ENCODE measurements at places on chromosomes 11 and 22.

GRCh38 chr11:72705442-72706365 lies 31.5 kb upstream of the PDE2A start:
- no peak for DNase-seq

- no peak for DNase-seq
Observed at GRCh38 chr22:24214467-24215285, 30.2 kb downstream of the GGT5 start.

DNA sequence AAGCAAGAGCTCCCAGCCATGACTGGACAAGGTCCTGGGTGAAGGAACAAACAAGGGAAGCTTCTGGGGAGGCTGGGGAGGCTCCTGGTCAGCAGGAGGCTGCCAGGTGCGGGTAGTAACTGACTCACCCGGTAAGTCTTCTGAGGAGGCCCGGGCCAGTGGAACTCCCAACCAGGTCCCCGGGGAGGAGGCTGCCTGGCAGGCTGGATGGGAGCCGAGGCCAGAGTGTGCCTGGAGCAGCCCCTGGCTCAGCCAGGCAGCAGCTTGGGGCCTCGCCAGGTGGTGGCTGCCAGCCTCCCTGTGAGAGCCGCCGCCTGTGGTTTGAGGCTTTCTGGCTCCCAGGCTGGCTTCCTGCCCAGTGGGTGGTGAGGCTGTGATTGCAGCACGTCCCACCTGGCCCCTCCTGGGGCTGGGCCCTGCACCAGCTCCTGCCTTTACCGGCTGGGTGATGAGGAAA lies 46.2 kb downstream of the IGF2 start:
- DNase-seq = peak; percentile 43

GRCh38 chr22:40862537-40862936 lies 624 bp upstream of the DNAJB7 start:
- no peak for DNase-seq

DNA sequence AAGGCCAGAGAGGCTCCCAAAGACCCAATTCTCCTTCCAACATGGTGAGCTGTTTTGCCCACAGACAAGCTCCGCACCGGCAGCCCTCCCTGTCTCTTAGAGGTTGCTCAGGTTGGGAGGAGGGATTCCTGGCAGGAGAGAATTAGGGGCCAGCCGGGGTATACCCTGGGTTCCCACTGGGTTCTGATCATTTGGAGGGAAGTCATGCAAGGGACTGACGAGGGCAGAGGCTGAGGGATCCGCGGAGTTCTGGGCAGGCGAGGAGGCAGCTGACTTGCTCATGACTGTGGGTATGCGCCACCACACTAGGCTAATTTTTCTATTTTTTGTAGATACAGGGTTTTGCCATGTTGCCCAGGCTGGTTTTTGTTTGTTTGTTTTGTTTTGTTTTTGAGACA lies 4.6 kb downstream of the ST3GAL4 start:
- DNase-seq = no peak

DNA sequence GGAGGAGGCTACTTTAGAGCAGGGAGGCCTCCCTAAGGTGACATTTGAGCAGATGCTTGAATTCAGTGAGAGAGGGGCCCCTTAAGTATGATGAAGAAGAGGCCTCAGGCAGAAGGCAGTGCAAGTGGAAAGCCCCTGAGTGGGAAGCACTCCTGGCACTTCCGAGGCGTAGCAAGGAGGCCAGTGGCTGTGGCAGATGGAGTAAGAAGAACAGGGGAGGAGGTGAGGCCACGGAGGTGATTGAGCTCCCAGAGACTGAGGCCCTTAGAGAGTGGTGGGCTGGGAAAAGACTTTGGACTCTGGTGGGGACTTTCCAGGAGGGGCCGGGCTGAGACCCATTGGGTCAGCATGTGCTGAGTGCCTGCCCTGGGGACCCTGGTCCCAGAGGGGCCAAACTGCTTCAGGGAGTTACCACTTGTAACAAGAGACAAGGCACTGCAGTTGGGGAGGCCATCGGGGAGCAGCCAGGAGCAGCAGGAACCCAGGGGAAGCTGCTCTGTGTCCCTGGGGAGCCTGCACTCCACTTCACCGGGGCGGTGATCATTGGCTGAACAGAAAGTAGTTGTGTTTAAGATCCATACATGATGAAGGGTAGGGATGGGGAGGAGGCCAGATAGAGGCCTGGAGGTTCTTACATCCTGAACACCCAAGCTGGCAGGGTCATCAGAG lies 2.5 kb upstream of the CENPM start:
- DNase-seq = no peak

- no peak for DNase-seq
Observed at GRCh38 chr22:46528121-46528610, 9.3 kb downstream of the CELSR1 start.

DNA sequence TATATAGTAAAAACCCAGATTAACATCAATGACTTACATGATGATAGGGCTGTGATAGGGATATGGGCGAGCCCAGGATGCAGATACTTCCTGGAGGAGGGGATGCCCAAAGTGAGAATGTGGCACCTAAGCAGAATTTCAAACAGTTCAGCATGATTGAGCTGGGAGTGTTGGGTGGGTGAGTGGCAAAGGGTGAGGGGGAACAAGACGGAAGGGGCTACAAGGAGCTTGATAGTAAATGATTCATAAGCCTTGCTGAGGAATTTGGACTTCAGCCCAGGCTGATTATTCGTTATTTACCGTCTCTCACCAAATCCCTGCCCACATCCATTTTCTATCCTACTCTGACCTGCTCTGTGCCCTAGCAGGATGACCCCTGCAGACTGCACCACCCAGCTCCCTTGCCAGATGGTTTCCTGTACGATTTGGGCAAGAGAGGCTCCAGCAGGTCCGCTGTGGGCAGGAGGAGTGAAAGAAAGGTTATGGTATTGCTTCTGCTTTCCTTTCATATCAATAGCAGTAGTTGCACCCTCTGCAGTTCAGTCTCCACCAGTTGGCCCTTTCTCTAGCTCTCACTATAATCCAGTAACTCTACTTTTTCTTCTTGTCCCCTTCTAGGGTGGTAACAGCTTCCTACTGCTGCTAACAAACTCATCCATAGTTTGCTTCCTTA lies 30.3 kb upstream of the SIK2 start:
- DNase-seq = no peak

GRCh38 chr11:464316-464715 lies 14.2 kb downstream of the PTDSS2 start:
- no peak for DNase-seq

DNA sequence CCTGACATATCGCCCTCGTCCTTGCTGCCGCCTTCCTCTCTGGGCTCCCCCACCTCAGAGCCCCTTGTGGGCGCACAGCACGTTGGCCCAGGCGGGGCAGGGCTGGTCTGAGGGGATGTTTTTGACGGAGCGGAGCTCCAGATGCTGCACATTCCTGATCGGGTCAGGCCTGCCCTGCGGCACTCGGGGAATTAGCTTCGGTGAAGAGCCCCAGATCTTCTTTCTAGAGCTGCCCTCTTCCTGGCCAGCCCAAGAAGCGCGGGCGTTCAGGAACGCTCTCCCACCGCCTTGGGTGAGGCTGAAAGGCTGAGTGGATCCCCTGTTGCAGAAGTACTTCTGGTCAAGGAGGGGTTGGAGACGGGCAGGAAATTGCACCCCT lies 12.1 kb downstream of the YPEL4 start:
- no peak for DNase-seq

DNA sequence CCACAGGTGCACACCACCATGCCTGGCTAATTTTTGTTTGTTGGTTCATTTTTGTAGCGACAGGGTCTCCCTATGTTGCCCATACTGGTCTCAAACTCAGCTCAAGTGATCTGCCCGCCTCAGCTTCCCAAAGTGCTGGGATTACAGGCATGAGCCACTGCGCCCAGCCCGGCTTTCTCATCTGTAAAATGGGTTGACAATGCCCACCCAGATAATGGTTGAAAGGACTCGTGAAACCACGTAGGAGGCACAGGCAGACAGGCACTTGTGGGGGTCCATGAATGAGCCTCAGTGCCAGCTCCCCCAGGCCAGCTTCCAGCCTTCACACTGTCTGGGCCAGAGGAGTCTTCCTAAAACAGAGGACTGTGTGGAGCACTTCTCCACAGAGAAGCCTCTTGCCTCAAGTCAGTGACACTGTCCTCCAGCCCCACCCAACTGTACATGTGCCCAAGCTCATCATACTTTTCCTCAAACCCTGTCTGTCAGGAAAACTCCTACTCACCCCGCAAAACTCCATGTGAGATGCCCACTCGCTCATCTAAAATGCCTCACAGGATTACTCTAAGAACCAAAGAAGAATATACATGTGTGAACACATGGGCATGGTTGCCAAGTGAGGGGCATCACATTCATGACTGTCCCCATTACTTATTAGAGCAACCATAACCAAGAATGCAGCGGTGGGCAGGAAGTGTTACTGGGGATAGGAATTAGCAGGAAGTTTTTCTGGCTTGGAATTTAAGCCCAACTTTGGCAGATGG lies 32.1 kb upstream of the WNT7B start:
- no peak for DNase-seq

- DNase-seq = no peak
Observed at GRCh38 chr11:99952816-99953215, 734.3 kb upstream of the ARHGAP42 start.

DNA sequence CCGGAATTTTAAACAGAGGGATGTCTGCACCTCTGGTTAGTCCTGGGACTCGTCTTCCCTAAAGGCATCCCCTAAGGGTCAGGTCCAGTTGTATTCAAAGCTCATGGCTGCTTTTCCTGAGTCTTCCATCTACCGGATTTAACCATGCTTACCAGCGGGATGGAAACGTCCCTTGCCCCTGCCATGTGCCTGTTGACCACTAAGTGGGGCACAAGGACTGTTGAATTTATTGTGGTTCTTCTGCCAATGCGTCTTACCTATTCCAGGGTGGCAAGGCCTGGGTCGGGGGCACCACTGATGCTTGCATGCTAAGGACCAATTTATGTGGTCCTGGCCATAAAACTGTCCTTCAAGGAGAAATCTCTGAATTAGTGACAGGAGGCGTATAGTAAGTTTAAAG lies 25.6 kb downstream of the ANKRD42 start:
- no peak for DNase-seq

- DNase-seq = no peak
Observed at GRCh38 chr11:64092111-64092760, 56.5 kb downstream of the FLRT1 start.

GRCh38 chr11:70810133-70810532 lies 411.8 kb downstream of the CTTN start:
- no peak for DNase-seq

DNA sequence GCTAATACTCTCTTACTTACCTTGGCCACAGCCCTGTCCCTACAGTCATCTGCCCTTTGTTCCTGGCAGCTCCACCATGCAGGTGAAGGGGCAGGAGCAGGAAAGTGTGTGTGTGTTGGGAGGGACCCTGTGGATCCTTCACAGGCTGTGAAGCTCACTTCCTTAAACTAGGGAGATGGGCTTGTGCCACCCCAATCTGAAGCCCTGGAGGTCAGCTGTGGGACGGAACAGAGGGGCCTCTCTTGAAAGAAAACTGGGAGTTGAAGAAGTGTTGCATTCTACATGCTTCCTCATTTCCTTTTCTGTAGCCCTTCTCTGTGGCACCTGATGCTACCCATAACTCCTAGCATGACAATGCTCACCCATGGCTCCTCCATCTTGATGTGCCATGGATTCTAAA lies 11.7 kb downstream of the FADS1 start:
- no peak for DNase-seq

GRCh38 chr11:8253566-8253965 lies 10.1 kb downstream of the LMO1 start:
- no peak for DNase-seq

DNA sequence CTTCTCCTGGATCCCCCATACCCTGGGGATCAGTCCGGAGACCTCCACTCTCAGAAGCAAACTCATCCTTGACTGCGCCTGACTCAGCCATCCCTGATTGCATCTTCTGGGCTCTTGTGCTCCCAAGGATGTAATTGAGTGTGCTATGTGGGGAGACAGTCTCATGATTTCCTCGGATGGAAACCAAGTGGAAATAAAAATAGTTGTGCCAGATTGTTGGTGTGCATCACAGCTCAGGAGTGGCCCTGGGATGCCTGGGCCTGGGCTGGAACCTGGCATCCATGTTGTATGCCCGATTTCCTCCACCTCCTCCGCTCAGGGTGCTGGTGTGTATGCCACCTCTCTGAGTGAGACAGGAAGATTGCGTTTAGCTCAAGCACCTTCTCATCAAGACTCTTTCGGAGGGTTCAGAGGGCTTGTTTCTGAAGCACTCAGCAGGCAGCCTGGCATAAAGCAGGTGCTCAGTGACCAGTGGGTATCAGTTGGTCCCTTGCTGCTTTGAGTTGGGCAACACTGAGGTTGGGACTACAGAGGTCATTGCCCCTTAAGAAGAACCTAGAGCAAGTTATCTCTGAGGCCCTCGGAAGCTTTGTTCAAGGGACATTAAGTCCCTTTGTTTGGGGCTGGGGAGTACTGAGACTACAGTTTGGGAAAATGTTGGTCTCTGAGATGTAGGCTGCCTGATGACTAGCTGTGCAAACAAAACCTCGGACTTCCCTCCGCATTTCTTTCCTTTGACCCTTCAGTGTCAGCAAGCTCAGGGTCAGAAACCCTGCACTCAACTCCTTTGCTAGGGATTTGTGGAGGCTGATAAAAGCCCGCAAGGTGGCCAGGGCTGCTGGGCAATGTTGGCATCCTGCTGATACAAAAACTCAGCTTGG lies 24.8 kb upstream of the MICAL2 start:
- DNase-seq = no peak

DNA sequence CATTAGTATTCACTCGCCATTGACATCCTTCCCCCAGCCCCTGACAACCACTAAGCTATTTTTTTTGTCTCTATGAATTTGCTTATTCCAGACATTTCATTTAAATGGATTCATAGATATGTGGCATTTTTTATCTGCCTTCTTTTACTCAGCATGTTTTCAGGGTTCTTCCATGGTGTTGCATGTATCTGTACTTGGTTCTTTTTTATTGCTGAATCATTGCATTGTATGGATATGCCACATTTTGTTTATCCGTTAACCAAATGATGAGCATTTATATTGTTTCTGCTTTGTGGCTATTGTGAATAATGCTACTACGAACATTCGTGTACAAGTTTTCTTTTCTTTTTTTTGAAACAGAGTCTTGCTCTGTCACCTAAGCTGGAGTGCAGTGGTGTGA lies 5.9 kb downstream of the METTL15 start:
- no peak for DNase-seq

GRCh38 chr22:38837414-38837928 lies 6.4 kb downstream of the NPTXR start:
- no peak for DNase-seq

DNA sequence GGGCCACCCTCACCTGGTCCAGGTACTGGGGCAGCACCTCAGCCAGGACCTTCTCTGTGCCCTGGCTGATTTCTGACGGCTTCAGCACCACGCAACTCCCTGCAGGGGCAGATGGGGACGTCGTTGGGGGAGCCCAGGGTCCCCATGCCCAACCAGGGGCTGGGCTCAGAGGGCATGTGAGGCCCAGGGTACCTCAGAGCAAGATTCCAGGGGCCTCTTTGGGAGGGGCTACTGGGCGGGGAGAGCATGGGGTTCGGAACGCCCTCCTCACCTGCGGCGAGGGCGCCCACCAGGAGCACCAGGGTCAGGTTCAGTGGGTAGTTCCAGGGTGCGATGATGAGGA lies 8.1 kb downstream of the ALDH3B2 start:
- DNase-seq = no peak

DNA sequence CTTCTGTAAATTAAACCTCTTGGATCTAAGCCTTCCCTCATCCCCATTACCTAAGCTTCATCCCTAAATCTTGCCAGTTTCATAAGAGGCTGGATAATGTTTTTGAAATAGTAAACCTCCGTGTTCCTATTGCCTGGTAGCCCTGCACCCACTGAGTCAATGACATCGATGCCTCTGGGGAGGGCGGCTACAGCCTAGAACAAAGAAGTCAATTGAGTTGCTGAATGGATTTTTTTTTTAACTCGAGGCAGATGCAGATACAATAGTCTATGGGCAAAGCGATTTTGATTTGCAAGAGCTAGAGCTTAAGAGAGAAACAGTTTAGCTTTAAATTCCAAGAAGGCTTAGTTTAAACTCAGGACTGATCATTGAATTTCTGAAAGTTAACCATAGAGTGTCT lies 121.3 kb downstream of the NECTIN1 start:
- DNase-seq = no peak
